Activated CD4-positive, alpha-beta T cell treated with anti-CD3 and anti-CD28 coated beads for 36 hours (primary cell): ENCODE measurements at places on chromosomes 12 and 14.

DNA sequence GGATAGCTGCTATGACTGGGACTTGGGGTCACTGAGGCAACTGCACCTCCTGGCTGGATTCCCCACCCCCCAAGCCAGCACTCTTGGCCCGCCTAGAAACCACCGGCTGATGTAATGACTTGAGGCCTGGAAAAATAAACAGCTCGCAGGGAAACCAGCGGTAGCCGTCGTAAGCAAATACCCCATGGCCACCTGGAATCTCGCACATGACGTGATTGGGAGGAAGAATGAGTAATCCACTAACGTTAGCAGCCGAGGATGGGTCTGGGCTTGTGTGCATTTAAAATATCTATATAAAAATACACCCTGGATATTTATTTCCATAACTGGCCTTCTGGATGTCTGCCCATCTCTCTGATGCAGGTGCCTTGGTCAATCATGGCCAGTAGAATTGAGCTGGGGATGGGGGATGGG, 120.1 kb downstream of the SMOC1 start:
- no peak for DNase-seq

DNA sequence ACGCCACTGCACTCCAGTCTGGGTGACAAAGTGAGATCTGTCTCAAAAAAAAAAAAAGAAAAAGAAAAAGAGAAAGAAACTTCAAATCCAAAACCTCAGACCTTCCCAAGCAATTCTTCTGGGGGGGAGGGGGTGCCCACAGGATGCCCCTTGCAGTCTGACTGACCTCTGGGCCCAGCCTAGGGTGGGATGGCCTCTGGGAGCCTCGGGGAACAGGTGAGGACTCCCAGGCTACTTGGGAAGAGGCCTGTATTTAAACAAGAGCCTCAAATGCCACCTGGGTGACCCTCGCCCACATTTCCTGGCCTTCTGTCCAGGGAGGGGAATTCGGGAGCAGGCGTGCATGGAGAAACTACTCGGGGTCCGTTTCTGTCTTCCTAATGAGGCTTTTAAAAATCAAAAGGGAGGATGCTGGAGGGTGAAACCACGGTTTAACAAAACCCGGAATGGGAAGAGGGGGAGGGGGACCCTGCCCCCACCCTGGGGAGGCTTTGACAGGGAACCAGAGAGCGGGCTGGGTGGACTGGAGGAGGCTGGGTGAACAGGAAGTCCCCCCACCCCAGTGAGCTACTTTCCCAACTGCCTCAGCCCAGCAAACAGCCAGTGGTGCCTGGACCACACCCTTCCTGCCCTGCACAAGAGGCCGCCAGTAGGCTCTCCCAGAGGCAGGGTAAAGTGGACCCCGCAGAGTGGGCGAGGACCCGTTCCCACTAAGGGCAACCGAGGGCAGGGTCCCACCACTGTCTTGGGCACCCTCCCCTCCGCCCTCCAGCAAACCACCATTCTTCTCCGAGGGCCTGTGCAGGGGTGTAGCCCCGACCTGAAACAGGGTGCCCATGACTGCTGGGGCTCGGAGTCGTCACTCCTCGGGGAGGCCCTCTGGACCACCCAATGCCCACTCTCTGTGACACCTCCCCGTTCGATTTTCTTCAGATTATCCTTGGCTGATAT, 1.5 kb upstream of the FBRSL1 start:
- peak; percentile 55 for DNase-seq

DNA sequence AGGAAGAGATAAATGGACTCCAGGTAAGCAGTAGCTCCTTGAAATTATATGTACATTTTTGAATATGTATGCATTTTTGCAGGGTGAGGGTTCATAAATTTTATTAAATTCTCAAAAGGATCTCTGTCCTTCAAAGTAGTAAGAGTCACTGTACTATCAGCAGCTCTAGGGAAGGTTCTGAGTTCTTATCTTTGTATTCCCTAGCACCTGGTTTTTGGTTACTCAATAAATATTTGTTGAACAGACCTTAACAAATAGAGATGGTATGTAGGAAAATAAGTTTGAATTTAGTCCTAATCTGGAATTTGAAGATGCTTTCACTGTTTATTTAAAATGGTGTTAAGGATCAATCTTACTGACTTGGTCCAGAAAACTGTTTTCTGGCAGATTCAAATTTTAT, 18.3 kb downstream of the LEMD3 start:
- no peak for DNase-seq

GRCh38 chr14:77011245-77011644, 17.3 kb downstream of the IRF2BPL start:
- DNase-seq, result no peak

DNA sequence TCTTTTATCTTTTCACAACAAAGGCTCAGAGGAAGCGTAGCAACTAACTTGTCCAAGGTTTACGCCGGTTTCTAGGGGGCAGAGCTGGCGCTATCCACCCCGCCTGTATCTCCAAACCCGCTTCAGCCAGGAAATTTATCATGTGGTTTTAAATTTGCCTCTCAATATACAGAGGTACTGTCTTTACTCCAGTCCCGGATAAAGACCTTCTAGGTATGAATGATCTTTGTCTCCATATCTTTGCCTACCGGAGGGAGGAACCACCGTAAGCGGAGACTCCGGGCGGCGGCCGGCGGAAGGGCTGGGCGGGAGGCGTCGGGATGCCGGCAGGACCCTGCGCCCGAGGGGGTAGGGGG, 693 bp upstream of the RIMKLB start:
- no peak for DNase-seq

DNA sequence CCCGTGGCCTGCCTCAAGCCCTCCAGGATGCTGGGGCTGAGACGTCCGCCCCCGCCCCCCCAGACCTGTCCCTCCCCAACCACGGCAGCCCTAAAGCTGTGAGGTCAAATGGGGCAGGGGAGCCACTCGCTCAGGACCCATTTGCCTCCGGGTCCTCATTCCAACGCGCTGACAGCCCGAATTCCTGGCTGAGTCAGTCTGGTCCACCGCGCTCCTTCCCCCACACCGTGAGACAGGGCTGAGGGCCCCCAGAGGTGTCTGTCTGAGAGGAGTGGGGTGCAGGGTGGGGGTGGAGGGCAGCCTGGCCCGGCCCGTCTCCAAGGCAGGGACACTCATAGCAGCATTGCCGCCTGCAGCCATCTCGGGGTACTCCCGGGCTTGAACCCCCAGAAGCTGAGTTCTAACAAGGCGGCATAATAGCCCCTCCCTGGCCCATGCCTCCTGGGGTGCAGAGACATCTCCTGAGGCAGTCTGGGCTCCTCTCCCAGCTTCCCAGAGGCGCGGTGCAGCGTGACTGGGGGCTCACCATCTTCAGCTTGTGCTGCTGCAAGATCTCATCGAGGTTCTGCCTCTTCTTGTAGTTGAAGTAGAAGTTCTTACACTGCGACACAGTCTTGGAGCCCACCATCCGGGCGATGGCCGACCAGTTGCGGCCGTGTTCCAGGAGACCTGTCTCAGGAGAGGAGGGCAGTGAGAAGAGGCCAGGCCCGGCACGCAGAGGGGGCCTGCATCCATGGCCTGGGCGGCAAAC, 90.5 kb downstream of the RFLNA start:
- DNase-seq, result no peak

- DNase-seq, result no peak
Observed at GRCh38 chr14:100155756-100156616, 3.5 kb downstream of the DEGS2 start.

- no peak for DNase-seq
Observed at GRCh38 chr14:103370087-103370486, 15.1 kb upstream of the MARK3 start.

DNA sequence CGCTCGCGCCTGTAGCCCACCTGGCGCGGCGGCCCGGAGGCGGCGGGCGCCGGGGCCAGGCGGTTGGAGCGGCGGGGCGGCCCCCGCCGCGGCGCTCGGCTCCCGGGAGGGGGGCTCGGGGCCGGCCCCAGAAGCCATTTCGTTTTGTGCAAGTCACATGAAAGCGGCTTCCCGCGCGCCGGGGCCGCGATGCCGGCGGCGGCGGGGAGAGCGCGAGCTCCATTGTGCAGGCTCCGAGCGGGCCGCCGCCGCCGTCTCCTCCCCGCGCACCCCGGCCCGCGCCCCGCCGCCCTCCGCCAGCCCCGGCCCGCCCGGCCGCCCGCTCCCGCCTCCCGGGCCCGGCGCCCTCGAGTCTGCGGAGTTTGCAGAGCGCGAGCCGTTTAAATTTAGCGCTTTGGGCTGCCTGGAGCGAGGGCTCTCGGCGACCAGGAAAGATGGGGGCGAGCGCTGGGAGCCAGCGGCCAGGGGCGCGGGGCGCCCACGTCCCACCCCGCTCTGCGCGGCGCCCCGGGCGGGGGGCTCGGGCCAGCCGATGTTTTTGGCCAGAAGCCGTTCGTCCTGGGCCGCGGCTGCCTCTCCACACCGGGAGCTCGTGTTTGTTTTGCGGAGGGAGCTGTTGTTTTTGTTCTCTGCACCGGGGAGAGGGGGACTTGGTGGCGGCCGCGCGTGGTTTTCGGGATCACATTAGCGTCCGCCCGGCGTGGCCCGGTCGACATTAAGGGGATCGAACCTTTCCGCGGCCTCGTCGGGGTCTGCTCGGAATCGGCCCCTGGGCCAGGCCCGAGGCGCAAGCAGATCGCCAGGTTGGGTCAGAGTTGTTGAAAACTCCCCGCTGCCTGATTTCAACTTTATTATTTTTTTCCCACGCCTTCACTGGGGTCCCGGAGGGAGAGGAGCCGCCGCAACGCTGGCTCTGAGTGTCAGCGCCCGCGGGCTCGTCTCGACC, 982 bp downstream of the BCL7A start:
- peak; percentile 64 for DNase-seq
